ENCODE measurements at places on chromosomes 1 and 21. TPM values are rescaled to one million over a fixed set of nuclear protein-coding genes. Genes with fewer than 3 reads are reported as not detected.

Gene MFSD2A
- 30.3 TPM for total RNA-seq

- no peak for DNase-seq
- no peaks in the 10 kb centered on the region for H3K4me1 ChIP-seq
- peaks cover 42% of the 10 kb centered on the region for H3K36me3 ChIP-seq
- H3K27ac ChIP-seq, result no peak overlapping the region
- no peak overlapping the region for H3K4me3 ChIP-seq
Observed at GRCh38 chr1:201495551-201496295, 11.2 kb downstream of the CSRP1 start.

Gene ARHGEF11
- total RNA-seq, result 1.8 TPM

DNA sequence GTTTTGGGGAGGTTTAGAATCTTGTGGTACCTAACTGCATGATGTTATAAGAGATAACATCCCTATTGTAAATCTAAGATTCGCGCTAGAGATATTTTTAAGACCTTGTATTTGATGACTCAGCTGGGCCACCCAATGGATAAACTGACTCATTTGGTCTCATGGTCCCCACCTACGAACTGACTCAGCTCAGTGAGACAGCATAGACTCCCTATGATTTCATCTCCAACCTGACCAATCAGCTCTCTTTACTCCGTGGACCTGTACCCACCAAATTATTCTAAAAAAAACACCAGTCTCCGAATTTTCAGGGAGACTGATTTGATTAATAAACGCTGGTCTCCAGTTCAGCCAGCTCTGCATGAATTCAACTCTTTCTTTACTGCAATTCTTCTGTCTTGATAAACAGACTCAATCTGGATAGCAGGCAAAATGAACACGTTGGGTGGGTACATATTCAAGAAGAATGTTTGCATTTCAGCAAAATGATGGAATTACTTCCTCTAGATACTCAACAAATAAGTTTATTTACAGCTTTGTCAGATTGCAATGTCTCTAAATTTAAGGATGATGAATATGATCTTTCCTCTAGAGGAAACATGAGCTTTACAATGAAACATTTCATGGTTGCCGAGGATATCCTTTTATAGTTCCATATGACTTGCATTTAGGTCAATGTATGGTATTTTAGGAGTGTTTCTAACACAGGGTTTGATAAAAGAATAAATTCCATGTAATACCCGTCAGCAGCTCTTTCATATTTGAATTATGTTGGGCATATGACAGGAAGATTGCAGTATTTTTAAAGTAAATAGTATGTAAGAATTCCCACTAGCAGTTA, 516.6 kb upstream of the RGS18 start:
- H3K27ac ChIP-seq, result no peak overlapping the region
- DNase-seq, result no peak
- no peaks in the 10 kb centered on the region for H3K27me3 ChIP-seq
- H3K36me3 ChIP-seq, result no peaks in the 10 kb centered on the region
- no peaks in the 10 kb centered on the region for H3K4me1 ChIP-seq
- no peak overlapping the region for H3K4me3 ChIP-seq

Gene AMY1C
- not detected for total RNA-seq

GRCh38 chr1:72066431-72066830, 215.9 kb downstream of the NEGR1 start:
- no peak overlapping the region for H3K4me3 ChIP-seq
- no peaks in the 10 kb centered on the region for H3K36me3 ChIP-seq
- no peak for DNase-seq
- H3K27me3 ChIP-seq, result no peaks in the 10 kb centered on the region

Gene PRDM16
- total RNA-seq, result not detected

DNA sequence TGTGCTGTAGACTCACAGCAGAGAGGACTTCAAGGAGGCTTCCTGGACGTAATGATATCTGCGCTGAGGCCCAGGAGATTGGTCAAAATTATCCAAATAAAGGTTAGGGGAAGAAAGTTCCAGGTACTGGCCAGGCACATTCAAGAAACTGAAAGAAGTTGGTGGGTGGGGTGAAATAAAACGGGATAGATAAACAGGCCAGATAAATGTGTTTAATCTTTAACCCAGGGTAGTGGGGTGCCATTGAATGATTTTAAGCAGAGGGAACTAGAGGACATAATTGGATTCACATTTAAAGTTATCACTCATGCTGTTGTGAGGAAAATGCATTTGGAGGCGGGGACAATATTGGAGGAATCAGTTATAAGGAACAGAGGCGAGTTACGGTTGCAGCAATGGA, 134.7 kb downstream of the NR5A2 start:
- no peaks in the 10 kb centered on the region for H3K36me3 ChIP-seq
- peaks cover 8% of the 10 kb centered on the region for H3K4me1 ChIP-seq
- no peaks in the 10 kb centered on the region for H3K27me3 ChIP-seq
- H3K27ac ChIP-seq, result no peak overlapping the region

DNA sequence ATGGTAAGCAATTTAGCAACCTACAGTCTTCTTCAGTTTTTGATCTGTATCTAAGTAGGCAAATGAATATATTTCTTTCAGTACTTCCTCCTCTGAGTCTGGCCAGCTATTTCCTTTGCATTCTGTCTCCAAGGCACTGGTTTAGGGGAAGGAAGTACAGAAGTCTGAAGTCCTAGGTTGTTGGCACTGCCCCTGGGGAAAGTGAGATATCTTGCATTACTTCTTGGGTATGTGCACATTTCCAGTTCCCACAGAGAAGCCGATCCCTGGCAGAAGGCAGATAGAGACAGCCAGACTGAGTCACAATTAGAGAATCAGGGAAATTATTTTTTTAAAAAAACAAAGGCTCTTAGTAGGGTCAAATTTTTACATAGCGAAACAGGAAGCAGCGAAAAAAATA, 98.8 kb downstream of the RASAL2 start:
- no peak for DNase-seq
- peaks cover 14% of the 10 kb centered on the region for H3K27me3 ChIP-seq
- no peak overlapping the region for H3K27ac ChIP-seq
- H3K36me3 ChIP-seq, result no peaks in the 10 kb centered on the region

DNA sequence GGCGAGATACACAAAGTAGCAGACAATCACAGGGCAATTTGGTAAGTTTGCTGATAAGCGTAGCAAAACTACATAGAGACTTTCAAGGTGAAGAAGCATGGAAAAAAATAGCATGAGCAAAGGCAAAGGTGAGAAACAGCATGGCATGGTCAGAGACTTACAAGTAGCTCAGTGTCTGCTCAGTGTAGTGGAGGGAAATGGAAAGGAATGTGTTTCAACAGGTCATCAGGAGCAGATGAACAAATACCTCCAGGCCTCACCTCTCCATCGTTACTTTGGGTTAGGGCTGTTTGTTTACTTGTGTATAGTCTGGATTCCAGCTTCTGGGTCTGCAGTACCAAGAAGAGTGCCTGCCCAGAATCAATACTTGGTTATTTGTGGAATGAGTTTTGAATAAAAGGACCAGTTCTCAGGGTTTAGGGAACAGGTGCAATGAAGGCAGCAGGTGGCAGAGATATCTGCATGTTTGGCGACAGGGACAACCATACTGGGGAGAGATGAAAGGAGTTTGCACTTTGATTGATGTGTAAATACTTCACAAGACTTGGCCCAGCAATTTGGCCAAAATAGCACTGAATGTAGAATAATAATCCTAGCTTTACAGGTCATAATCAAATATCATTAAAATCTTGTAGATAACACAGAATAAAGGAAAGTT, 97.0 kb upstream of the FGGY start:
- no peak overlapping the region for H3K27ac ChIP-seq
- no peak overlapping the region for H3K4me3 ChIP-seq
- no peak for DNase-seq
- no peaks in the 10 kb centered on the region for H3K36me3 ChIP-seq
- peaks cover 7% of the 10 kb centered on the region for H3K4me1 ChIP-seq

Gene IER5
- total RNA-seq, result 155 TPM

DNA sequence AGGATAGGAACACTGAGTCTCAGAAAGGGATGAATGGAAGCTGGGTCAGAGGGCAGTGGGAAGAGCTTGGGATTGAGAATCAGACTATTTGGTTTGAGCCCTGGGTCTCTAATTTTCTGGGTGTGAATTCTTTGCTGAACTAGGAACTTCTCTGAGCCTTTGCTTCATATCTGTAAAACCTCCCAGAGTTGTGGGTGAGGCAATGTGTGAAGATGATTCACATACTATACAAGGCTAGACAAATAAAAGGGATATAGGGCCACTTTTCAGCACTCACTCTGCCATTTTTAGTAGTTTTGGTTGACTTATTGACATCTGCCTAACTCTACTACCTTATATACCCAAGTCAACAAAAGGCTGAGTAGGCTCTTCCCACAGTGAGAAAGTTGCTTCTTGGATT, 77.7 kb upstream of the JUN start:
- peaks cover 35% of the 10 kb centered on the region for H3K4me1 ChIP-seq
- DNase-seq, result no peak
- H3K27me3 ChIP-seq, result no peaks in the 10 kb centered on the region
- no peak overlapping the region for H3K4me3 ChIP-seq

Gene TMEM240
- total RNA-seq, result 0.31 TPM

Gene HOOK1
- total RNA-seq, result 9.9 TPM

Gene ANKRD34A
- 1.4 TPM for total RNA-seq

Gene EFNA4
- total RNA-seq, result 7.8 TPM

- no peak for DNase-seq
- H3K4me3 ChIP-seq, result no peak overlapping the region
- H3K27me3 ChIP-seq, result no peaks in the 10 kb centered on the region
Observed at GRCh38 chr1:59143133-59143487, 153.8 kb upstream of the FGGY start.

- no peak for DNase-seq
- H3K4me3 ChIP-seq, result no peak overlapping the region
- peaks cover 6% of the 10 kb centered on the region for H3K27me3 ChIP-seq
- H3K4me1 ChIP-seq, result peaks cover 24% of the 10 kb centered on the region
Observed at GRCh38 chr1:14253676-14254075, 344.8 kb upstream of the KAZN start.

DNA sequence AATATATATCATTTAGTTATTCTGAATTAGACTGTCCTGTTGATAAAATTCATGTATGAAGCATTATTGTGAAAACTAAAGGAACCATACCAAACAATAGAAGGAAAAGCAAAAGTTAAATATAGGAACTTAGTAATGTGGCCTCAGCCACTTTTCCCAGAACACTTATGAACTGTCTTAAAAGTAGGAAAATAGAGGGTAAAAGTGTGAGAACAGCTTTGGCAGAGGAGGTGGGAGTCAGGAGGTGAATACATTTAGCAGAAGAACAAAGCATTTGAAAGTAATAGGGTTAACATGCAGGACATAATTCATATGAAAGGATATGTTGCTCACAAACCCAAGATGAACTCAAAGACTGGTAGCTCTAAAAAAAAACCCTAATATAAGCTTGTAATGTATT, 121.9 kb downstream of the KCNT2 start:
- H3K4me1 ChIP-seq, result no peaks in the 10 kb centered on the region
- no peaks in the 10 kb centered on the region for H3K36me3 ChIP-seq
- no peak overlapping the region for H3K4me3 ChIP-seq
- no peak overlapping the region for H3K27ac ChIP-seq
- DNase-seq, result no peak
- no peaks in the 10 kb centered on the region for H3K27me3 ChIP-seq

DNA sequence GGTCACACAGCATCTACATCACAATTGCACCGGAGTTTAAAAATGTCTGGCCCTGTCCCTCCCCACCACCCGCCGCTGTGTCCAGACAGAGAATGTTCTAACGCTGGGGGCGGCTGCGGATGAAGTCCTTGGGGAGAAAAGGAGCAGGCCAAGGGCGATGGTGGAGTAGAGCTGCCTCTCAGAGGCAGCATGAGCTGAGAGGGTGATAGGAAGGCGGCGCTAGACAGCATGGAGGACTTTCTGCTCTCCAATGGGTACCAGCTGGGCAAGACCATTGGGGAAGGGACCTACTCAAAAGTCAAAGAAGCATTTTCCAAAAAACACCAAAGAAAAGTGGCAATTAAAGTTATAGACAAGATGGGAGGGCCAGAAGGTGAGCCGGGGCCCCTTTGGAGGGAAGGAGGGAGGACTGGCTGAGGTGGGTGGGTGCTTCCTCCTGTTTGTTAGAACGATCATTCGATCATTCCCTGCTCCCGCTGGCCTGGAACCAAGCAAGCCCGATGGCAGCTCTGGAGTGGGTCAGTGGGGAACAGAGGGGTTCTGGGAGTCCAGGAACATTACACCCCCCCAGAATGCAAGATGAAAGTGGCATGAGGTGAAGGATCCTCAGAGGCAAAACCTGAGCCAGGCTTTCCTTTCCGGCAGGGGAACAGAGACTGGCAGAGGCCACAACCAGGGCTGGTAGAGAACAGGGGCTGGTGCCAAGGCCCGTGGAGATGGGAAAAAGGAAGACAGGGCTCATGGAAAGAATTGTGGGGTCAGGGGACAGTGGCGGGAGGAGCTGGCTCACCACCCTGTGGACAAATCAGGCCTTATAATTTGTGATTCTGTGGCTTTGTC, at the start of the genes FAM229A and TSSK3:
Gene FAM229A (minus strand): TSS at position 12 of the 840 bp plus-strand sequence. CDS start 394 bp downstream, outside the sequence.
Gene TSSK3 (plus strand): TSS at position 66 of the 840 bp plus-strand sequence. CDS start 163 bp downstream, at position 229.
- peaks cover 33% of the 10 kb centered on the region for H3K36me3 ChIP-seq
- H3K27ac ChIP-seq, result peak within 1 kb of the TSS; percentile 65
- no peaks in the 10 kb centered on the region for H3K27me3 ChIP-seq
- DNase-seq, result no peak

DNA sequence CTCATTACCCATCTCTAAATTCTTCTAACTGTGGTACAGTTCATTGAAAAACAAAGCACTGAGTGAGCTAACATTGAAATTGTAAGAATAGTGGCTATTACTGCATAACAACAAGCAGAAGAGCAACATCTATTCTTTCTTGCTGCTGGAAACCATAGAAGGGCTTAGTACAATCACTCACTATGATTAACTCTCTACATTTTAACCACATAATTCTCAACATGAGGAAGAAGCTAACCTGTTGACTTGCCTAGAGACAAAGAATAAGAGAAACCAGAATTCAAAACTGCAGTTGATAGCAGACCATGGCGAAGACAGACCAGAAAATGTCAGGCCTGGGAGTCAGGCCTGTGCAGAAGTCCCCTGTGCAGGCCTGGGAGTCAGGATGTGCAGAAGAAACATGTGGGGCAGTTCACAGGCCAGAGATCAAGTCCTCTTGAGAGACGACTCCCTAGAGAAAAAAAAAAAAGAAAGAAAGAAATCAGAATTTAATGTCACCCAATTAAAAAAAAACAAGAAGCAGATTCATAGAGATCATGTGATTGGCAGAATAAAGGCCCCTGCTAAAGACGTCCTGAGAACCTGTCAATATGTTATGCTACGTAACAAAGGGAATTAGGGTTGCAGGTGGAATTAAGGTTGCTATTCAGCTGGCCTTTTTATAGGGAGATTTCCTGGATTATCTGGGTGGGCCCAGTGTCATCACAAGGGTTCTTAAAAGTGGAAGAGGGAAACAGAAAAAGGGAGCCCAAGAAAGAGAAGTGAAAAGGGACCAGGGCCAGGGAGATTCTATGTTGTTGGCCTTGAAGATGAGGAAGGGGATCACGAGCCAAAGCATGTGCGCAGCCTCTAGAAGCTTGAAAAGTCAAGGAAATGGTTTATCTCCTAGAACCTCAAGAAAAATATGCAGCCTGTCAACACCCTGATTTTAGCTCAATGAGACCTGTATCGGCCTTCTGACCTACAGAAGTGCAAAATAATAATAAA, 94.9 kb downstream of the MRPL39 start:
- no peaks in the 10 kb centered on the region for H3K27me3 ChIP-seq
- H3K4me3 ChIP-seq, result no peak overlapping the region
- peak overlapping the region; percentile 43 for H3K27ac ChIP-seq
- no peak for DNase-seq
- H3K36me3 ChIP-seq, result no peaks in the 10 kb centered on the region

- no peaks in the 10 kb centered on the region for H3K36me3 ChIP-seq
- peaks cover 2% of the 10 kb centered on the region for H3K27me3 ChIP-seq
- no peak overlapping the region for H3K27ac ChIP-seq
- H3K4me1 ChIP-seq, result no peaks in the 10 kb centered on the region
Observed at GRCh38 chr1:63946866-63947491, 173.2 kb downstream of the ROR1 start.

- H3K36me3 ChIP-seq, result peaks cover 3% of the 10 kb centered on the region
- H3K4me3 ChIP-seq, result no peak overlapping the region
- H3K27ac ChIP-seq, result no peak overlapping the region
- DNase-seq, result no peak
- H3K27me3 ChIP-seq, result no peaks in the 10 kb centered on the region
Observed at GRCh38 chr1:83033682-83034081, 965.2 kb downstream of the TTLL7 start.

Gene SFT2D2
- total RNA-seq, result 62.7 TPM

Measured in activated B cell treated with CpG ODN at 0.5 μM for 24 hours (primary cell).